ENCODE measurements at places on chromosomes 3 and 15.
A peak's percentile ranks its signal among the peaks of the same experiment; 100 is the strongest.

- DNase-seq = no peak
Measured at GRCh38 chr15:73127302-73127936, 75.2 kb downstream of the NEO1 start.

GRCh38 chr3:29452934-29453283 is 172.0 kb downstream of the RBMS3 start:
- no peak for DNase-seq

- DNase-seq = no peak
Measured at GRCh38 chr3:59963676-59964075, 913.9 kb upstream of the CFAP20DC start.

GRCh38 chr3:54733106-54734006 is 194.5 kb downstream of the LRTM1 start:
- no peak for DNase-seq

DNA sequence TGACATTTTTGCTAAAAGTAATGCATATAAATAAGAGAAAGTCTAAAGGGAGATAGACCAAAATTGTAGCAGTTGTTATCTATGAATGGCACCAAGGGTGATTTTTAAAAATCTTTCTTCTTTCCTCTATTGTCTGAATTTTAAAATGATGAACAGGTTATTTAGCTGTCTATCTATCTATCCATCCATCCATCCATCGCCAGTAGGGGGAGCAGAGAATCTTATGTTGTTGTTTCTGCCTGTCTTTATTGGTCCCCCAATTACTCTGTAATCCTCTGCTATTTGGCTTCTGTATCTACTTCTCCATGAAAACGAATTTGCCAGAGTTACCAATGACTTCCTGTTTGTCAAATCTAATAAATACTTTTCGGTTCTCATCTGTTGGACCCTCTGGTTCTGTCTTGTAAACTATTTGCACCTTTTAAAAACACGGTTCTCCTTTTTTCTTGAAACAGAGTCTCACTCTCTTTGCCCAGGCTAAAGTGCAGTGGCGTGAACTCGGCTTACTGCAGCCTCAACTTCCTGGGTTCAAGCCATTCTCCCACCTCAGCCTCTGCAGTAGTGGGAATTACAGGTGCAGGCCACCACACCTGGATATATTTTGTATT is 86.0 kb downstream of the ECT2 start:
- peak; percentile 30 for DNase-seq

GRCh38 chr3:144424606-144425005 is 453.0 kb downstream of the DIPK2A start:
- DNase-seq = no peak

DNA sequence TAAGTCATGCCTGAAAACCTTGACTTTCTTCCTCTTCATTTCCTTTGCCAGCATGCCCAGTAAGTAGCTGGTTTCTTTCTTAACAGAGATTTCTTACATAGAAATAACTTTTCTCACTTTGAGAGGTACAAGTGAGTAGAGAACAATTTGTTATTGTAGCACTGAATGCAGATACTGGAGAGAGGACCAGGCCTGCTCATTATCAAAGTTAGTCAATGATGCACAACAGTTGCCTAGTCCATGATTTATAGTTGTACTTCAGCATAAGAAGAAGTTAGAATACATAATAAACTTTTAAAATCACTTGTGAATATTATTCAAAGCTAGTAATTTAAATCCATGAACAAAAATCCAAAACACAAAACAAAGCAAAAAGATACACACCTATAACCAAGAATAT is 213.0 kb downstream of the PCCB start:
- no peak for DNase-seq

DNA sequence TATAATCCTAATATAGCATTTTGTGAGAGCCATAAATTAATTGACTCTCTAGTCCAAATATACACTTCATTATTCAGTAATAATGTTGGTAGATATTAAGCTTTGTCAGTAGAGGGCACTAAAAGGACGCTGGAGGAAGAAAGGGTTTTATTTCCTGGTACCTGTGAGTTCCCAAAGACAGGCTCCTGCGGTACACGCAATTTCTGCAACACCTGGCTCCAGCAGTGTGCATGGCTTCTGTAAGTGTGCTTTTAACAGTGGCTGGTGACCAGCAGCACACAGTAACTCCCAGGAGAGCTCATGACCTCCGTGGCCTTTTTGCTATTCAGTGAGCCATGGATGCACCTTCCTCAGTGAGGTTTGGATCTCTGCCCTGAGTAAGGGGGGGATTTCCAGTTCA is 338.3 kb upstream of the ZNF385D start:
- DNase-seq = no peak

GRCh38 chr3:127584734-127585133 is 5.8 kb downstream of the TPRA1 start:
- no peak for DNase-seq

DNA sequence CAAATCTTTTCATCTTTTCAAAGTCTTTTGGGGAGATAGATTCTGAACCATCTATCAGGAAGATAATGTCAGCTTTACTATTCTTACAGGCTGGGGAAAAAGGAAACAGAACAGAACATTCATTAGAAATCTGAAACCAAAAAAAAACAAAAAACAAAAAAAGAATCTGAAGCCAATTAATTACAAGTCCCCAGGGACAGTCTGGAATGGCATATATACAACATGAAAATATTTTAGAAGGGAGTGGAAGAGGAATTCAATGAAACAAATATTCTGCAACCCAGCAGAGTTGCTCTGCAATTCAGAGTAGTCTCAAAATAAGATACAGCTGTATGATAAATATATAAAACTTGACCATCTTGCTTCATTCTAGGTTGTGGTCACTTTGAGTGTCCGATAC is 41.7 kb upstream of the CAPN7 start:
- DNase-seq = no peak

DNA sequence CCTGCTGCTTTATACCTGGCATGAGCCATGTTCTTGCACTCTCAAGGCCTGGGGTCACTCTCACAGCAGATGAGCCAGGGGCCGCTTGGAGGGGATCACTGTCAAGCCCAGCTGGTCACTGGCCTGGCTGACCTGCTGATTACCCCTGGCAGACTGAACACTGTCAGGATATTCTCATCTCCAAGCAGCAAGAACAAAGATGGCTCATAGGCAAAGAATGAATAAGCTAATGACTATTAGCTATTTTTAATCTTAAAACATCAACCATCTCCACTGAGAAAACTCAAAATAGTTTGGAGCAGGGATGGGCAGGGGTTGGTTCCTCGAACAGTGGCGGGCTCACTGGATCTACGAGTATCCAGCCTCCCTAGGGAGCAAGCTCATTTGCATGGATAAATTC is 64.4 kb upstream of the ACAN start:
- DNase-seq = no peak

- DNase-seq = no peak
Measured at GRCh38 chr3:6779140-6779539, 81.8 kb upstream of the GRM7 start.

GRCh38 chr3:50157827-50158529 is 2.9 kb downstream of the SEMA3F start:
- no peak for DNase-seq

GRCh38 chr3:29899021-29899420 is 618.1 kb downstream of the RBMS3 start:
- no peak for DNase-seq

- peak; percentile 74 for DNase-seq
Measured at GRCh38 chr15:78065284-78065872, 12.1 kb downstream of the TBC1D2B start.

GRCh38 chr3:152322756-152323155 is 54.0 kb downstream of the MBNL1 start:
- no peak for DNase-seq

- DNase-seq = peak; percentile 45
Measured at GRCh38 chr3:71130471-71131374, 452.8 kb downstream of the FOXP1 start.

DNA sequence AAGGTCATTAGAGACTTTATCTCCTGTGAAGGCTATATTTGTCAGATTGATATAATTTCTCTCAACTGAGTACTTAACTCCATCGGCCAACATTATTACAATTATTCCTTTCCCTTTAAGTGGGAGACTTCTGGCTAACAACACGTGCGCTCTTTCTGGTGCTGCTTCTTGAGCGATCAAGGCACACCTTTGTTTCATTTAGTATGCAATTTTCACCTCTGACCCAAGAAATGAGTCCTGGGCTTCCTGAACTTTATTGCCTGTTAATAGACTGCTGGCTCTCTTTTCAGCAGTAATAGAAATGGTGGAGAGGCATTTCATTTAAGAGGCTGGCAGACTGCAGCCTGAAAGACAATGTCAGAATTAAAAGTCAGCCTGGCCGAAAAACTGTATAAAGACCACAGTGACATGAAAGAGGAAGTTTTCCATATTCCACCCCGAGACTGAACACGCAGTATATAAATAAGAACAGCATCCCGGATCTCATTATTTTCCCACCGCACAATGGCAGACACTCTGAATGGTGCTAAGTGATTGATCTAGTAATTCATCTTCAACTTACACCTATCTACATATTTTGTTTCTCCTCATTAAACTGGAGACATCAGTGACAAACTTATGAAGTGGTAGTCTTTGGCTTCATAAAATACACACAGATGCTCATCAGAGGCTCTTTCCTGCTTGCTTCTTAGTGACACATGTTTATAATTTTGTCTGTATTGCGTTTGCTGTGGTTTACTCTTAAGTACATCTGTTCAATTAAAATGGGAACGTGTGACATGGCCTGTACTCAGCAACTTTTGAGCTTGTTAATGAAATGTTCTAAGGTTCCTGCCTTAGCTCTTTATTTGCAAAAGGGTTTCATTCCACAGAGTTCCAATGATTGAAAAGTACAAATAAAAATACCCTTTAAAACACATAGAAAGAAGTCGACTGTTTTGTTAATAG is 299.9 kb downstream of the MECOM start:
- DNase-seq = no peak

GRCh38 chr3:30201715-30202114 is 404.7 kb upstream of the TGFBR2 start:
- no peak for DNase-seq

DNA sequence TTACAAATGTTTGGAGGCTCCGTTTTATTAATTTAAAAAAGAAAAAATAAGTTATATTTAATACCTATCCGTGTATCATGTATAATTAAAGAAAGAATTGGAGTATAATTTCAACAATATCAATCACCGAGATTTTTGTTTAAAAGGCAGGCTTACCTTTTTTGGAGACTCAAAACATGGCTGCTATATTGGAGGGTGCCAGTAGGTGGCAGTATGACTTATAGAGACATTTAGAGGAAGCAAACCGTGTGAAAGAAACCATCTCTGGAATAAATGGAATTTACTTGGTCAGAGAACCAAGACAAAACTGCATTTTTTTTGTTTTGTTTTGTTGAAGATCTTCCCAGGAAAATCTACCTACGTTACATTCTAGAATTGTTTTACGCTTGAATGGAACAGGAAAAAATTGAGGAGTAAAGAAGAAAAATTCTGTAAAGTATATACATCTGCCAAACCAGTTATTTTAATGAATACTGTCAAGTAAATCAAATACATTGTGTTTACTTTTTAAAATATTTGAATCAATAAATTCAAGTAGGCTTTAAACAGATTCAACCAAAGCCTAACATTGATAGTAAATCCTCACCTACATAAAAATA is 802.6 kb upstream of the ALCAM start:
- peak; percentile 53 for DNase-seq

DNA sequence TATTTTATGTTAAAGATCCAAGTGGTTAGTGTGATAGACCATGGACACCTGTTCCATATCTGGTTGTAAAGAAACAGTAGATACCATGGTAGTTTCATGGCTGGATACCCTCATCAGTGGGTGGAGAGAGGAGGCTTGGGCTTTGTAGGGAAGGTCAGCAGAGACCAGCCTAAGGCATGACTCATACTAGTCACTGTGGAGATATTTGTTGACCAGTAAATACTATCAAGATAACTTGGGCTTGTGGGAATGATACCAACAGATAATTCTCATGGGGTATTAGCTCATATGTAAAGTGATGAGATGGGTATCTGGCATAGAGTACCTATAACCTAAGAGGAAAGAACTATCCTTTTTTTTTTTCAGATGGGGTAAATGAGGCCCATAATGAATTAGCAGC is 354.5 kb downstream of the CACNA2D3 start:
- DNase-seq = no peak

GRCh38 chr3:49711489-49711888 is 8.0 kb downstream of the AMIGO3 start:
- no peak for DNase-seq

GRCh38 chr15:89200182-89200581 is 21.2 kb downstream of the RLBP1 start:
- no peak for DNase-seq

GRCh38 chr3:196121066-196121465 is 39.2 kb upstream of the TFRC start:
- DNase-seq = no peak

DNA sequence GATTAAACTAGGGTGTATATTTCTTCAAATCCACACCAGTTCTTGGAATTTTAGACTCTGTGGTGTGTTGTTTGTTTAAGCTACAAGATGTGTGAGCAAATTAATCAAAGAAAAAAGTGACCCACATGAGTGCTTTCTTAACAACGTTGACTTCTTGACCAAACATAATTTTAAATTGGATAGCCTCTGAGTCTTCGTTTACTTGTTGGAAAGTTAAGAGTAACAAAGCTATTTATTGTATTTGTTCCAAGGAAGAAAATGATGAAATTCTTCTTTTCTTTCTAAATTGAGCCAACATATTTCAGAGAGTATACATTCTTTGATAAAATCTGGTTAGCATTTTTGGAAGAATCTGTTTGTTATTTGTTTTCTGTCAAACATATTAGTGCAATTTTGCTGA is 99.9 kb upstream of the IGSF10 start:
- DNase-seq = no peak

DNA sequence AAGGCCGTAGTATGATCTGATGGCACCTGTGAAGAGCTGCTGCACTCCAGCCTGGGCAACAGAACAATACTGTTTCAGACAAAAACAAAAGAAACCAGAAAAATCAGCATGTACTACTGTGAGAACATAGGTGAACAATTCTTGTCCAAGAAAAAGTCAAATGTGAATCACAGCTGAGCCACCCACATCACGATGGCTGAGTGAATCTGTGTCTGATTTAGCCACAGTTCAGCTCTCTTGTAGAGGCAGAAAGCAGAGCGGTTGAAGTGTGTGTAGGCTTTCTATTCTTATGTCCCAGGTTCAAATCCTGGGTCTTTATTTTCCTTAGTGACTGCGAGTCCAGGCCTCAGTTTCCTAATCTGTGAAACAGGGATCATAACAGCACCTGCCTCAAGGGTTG is 4.4 kb upstream of the FURIN start:
- DNase-seq = no peak

Measured in tibial nerve (tissue), 4 donors.